Heart left ventricle (tissue), 16 donors: ENCODE measurements at places on chromosomes 11 and 22. TPM values are rescaled to one million over a fixed set of nuclear protein-coding genes. Genes with fewer than 3 reads are reported as not detected.
A peak's percentile ranks its signal among the peaks of the same experiment; 100 is the strongest.

Gene SSTR3
- not detected for total RNA-seq

Gene CCDC87
- 0.22 TPM for total RNA-seq

Gene MAJIN
- total RNA-seq = not detected

Gene TYR
- not detected for total RNA-seq

Gene NTM
- total RNA-seq = 1.1 TPM

Gene VSIG10L2
- not detected for total RNA-seq

Gene RASD2
- 6.5 TPM for total RNA-seq

Gene BTG4
- total RNA-seq = not detected

Gene SMC1B
- not detected for total RNA-seq

Gene PTPN5
- 3.5 TPM for total RNA-seq

Gene TPBGL
- 0.27 TPM for total RNA-seq

Gene LRRC74B
- not detected for total RNA-seq

Gene FGF4
- not detected for total RNA-seq

- DNase-seq = no peak
Observed at GRCh38 chr11:110801328-110801727, 89.1 kb upstream of the ARHGAP20 start.

GRCh38 chr22:34390400-34390799, 470.1 kb upstream of the LARGE1 start:
- DNase-seq = no peak

DNA sequence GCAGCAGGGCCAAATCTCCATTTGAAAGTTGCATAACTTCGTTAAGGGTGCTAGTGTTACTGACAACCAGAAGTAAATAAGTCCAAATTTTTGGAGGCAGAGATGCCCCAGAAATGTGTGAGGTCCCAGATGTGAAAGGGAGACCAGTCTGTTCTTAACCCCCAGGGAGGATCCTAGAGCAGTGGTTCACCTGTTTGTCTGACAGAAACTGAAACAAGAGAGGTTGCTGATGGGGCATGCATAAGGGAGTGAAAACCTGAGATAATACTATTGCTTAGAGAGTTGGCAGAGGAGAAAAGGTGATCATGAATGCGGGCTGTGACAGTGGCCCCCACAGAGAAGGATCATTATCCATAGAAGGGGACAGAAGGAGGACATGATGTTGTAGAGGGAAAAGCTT, 3.8 kb downstream of the CBLIF start:
- no peak for DNase-seq

GRCh38 chr22:17998913-17999312, 25.4 kb downstream of the MICAL3 start:
- DNase-seq = no peak

- no peak for DNase-seq
Observed at GRCh38 chr22:30860176-30861105, 108.1 kb downstream of the MORC2 start.

- no peak for DNase-seq
Observed at GRCh38 chr11:78397398-78397797, 20.2 kb downstream of the GAB2 start.

- DNase-seq = no peak
Observed at GRCh38 chr11:72573855-72574445, 100.3 kb downstream of the PDE2A start.

GRCh38 chr11:77402218-77402556, 71.7 kb downstream of the PAK1 start:
- no peak for DNase-seq

GRCh38 chr11:117011541-117011898, 86.7 kb downstream of the SIK3 start:
- no peak for DNase-seq

DNA sequence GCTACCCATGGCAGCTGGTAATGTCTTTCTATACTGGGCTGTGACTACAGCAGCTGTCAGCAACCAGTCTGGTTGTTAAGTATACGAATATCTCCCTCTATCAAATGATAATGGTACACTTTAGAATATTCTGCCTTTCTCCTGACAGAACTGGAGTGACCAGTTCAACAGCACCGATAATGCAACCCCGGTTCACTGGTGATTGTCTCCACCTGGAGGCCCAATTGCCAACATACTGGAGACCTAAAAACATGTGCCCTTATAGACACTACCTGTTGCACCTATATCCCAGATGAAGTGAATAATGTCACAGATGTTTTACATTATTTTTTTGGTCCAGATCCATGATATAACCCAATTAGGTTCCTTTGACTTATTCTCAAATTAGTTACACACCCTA, 21.1 kb downstream of the OR5P2 start:
- DNase-seq = no peak

GRCh38 chr11:103035791-103036434, 56.0 kb downstream of the DCUN1D5 start:
- DNase-seq = no peak

DNA sequence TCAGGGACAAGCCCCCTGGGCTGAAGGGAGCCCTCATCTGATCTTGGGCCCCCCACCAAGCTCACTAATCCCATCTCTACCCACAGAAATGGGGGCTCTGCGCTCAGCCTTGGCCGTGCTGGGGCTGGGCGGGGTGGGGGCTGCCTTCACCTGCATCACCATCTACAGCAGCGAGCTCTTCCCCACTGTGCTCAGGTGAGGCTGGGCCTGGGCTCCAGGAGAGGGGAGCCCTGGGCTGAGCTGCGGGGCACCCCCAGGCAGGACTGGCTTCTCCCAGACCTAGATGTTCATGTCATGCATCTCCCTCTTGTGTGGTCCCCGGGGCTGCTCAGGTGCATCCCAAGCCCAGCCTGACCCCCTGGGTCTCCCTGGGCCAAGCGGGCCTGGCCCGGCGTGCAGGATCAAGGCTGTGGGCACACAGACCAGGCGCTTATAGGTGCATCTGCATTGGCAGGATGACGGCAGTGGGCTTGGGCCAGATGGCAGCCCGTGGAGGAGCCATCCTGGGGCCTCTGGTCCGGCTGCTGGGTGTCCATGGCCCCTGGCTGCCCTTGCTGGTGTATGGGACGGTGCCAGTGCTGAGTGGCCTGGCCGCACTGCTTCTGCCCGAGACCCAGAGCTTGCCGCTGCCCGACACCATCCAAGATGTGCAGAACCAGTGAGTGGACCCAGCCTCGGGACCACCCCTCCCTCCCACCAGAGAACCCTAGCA, 9.4 kb downstream of the SLC22A12 start:
- DNase-seq = no peak

- DNase-seq = no peak
Observed at GRCh38 chr11:20035375-20035700, 124.9 kb downstream of the DBX1 start.

GRCh38 chr11:71272161-71272560, 19.8 kb upstream of the SHANK2 start:
- no peak for DNase-seq

- no peak for DNase-seq
Observed at GRCh38 chr11:106306942-106307341, 229.5 kb downstream of the AASDHPPT start.

- no peak for DNase-seq
Observed at GRCh38 chr11:120710354-120711131, 199.0 kb downstream of the GRIK4 start.

DNA sequence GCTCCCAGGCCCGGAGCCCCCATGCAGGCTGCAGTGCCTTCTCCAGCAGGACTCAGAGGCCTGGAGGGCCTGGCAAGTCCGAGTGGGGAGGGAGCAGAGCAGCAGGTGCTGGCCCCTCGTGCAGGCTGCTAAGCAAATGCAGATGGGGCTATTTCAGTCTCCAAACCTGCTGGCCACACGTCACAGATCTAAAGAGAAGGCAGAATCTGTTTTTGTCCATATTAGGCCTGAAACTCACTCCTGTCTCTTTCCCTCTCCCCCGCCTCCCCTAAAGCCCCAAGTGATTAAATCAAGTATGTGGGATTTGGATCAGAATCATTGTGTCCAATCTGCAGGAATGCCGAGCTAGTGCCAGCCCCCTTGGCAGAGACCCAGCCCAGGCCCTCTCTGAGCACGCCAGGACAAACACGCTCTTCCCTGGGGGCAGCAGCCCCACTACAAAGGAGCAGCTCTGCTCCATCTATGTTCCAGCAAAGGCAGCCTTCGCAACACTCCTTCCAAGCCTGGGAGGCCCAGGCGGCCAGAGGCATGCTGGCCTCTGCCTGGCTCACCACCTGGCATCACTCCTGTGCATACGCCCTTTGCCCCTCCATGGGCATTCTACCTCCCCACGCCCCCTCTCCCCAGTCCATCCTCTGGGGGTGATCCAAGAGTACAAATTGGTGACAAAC, 26.5 kb downstream of the RPL27A start:
- DNase-seq = peak; percentile 91

- no peak for DNase-seq
Observed at GRCh38 chr11:76632492-76632891, 38.1 kb downstream of the LRRC32 start.

GRCh38 chr11:35173011-35173511, 34.1 kb downstream of the CD44 start:
- no peak for DNase-seq

GRCh38 chr22:29195118-29195963, 10.4 kb upstream of the EMID1 start:
- no peak for DNase-seq

GRCh38 chr22:32410459-32410858, 1.6 kb downstream of the RTCB start:
- no peak for DNase-seq

- no peak for DNase-seq
Observed at GRCh38 chr11:123718469-123718868, 23.0 kb downstream of the ZNF202 start.

DNA sequence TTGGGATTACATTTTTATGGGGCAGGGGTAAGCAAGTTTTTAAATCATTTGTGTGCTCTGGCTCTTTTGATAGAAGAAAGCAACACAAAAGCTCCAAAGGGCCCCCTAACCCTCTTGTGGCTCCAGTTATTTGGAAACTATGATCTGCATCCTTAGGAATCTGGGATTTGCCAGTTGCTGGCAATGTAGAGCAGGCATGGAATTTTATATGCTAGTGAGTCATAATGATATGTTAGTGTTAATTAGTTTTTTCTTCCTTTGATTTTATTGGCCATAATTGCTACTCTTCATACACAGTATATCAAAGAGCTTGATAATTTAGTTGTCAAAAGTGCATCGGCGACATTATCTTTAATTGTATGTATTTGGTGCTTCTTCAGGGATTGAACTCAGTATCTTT, 10.1 kb downstream of the RAG1 start:
- DNase-seq = no peak

DNA sequence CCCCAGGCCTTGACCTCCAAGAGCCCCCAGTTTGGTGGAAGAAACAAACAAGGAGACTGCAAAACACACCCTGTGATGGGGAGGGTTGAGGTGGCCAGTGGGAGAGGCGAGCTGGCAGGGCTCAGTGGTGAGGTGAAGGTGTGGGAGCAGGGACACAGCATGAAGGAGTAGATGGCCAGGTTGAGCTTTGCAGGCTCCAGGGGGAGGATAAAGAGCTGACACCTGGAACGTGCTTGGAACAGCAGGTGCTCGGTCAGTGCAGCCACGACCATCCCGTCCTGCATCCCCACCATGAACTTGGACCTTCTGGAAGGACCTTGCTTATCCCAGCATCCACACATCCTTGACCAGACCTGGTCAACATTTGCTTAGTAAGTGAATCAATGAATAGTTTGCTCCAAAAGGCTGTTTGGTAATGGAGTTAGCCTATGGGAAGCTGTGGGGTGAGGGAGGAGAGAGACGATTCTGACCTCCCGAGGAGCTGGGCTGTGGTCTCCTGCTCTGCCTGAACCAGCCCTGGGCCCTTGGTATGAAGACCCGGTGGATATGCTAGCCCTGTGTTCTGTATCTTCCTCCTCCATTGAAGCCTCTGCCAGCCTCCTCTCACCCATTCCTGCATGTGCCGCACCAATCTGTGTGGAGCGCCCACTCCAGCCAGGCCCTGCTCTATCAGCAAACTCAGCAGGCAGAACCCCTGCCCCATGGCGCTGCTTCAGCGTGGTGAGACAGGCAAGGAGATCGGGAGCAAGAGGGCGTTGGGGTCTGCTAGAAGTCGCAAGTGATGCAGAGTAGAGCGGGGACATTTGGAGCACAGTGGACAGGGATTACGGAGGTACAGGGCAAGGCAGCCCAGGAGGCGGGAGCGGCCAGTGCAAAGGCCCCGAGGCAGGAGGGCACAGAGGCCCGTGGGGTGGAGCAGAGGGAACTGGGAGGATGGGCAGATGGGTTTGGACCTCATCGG, 9.9 kb downstream of the LINC01488 start:
- DNase-seq = peak; percentile 57
